Hippocampal formation (tissue), 2 donors: ENCODE measurements at places on chromosomes 6 and 20.

- no peak for DNase-seq
Observed at GRCh38 chr20:3248993-3249347, 10.0 kb upstream of the SLC4A11 start.

- DNase-seq: no peak
Observed at GRCh38 chr20:17504066-17504897, 26.9 kb downstream of the BFSP1 start.

GRCh38 chr6:80209430-80209829 lies 103.0 kb downstream of the BCKDHB start:
- DNase-seq: no peak

GRCh38 chr20:64261138-64261537 lies 5.6 kb downstream of the PCMTD2 start:
- no peak for DNase-seq

DNA sequence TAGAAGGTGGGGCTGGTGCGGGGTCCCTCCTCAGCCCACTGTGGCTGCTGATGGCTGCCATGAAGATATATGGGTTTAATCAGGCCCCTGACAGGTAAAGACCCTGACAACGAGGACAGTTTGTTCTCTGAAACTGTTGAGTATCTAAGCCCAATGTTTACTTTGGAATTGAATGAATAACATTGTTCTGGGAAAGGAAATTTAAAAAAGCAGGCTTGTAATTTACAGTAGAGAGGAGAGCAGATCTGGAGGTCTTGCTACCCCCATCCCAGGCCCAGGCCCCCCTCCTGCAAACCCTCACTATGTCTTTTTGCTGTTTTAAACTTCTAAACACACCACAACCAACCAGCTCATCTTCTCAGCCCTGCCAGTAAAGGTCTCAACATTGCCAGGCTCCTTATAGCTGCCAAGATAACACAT lies 171.3 kb downstream of the CDC5L start:
- no peak for DNase-seq

DNA sequence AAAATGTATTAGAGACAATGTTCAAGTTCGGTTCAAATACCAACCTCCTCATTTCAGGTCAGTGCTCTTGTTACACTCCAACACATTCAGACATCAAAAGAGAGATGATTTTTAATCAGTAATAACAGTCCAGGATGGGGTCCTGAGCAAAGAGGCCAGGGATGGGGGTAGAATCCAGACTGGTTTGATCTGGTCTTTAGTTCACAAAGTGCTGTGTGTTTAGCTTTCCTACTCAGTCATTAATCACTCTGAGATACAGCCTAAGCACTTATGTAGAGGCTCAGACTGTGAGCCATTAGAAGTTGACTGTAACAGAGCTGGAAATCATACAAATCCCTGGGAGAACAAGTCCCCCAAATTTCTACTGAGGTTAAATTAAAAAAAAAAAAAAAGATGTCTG lies 241.6 kb downstream of the PTPRK start:
- no peak for DNase-seq

DNA sequence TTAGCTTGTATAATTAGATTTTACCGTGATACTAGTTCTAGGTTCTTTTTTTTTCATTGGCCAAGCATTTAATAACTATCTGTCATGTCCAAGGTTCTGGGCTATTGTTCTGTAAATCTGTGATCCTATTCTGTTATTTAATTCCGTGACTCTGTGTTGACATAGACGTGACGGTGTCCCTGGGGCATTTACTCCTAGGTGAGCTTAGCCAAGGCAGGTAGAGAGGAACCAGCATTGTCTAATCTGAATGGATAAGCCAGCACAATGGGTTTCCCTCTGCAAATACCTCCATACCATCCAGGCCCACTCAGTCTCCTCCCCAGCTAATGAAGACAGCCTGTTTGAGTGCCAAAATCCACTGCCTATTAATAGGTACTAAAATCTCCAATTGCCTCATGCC lies 8.9 kb upstream of the CDSN start:
- DNase-seq: no peak

- no peak for DNase-seq
Observed at GRCh38 chr6:18177286-18177965, 22.2 kb downstream of the KDM1B start.

DNA sequence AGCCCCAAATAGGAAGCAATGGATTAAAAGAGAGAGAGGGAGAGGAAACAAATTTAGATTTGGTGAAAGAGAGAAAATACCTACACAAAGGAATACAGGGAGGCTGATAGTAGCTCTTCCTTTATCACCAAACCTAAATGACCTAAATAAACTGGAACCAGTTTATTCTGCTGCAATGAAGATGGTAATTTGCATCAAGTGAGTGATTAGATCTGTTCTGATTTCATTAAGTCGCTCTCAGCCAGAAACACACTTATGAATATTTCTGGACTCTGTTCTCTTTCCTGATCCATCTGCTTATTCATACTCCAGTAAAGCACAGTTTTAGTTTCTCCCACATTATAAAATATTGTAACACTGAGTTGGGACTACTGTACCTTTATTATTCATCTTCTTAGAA lies 83.4 kb upstream of the BMP5 start:
- no peak for DNase-seq

GRCh38 chr6:45917439-45917838 lies 98.2 kb downstream of the CLIC5 start:
- DNase-seq: no peak

- no peak for DNase-seq
Observed at GRCh38 chr6:36089048-36089447, 41.3 kb upstream of the MAPK13 start.

- DNase-seq: no peak
Observed at GRCh38 chr6:125193208-125193607, 39.6 kb downstream of the TPD52L1 start.

GRCh38 chr6:1363298-1363697 lies 26.1 kb upstream of the FOXF2 start:
- no peak for DNase-seq

GRCh38 chr6:47170617-47170947 lies 128.4 kb upstream of the ADGRF1 start:
- DNase-seq: no peak

DNA sequence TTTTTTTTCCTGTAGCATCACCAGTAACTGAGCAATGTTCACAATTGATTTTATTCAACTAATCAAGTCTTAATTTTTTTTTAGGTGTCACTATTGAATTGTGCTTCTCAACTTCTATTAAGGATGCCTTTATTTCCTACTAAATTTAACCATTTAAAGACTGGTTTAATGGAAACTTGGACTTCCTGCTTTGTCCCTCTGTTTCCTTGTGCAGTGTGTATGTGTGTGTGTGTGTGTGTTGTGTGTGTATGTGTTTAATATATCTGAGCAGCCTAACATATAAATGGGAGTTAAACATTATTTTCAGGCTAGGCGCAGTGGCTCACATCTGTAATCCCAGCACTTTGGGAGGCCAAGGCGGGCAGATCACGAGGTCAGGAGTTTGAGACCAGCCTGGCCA lies 1.8 kb downstream of the SERPINB6 start:
- DNase-seq: no peak

GRCh38 chr20:62366370-62367135 lies 559 bp downstream of the LAMA5 start:
- no peak for DNase-seq

DNA sequence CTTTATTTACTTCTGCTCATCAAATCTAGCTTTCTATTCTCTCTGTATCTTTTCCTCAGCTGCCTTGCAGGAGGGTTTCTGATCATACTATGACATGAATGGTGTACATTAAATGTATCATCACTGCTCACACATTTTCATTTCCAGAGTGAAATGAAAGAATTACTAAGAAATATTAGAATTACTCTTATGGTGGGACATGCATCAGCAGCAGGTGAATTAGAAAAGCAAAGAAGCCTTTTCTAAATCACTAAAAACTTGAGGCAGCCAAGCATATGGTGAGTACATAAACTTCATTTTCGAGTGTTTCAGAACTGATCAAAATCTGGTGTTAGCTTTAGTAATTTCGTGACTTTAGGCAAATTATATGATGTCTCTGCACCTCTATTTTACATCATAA lies 23.6 kb downstream of the IL17A start:
- no peak for DNase-seq

DNA sequence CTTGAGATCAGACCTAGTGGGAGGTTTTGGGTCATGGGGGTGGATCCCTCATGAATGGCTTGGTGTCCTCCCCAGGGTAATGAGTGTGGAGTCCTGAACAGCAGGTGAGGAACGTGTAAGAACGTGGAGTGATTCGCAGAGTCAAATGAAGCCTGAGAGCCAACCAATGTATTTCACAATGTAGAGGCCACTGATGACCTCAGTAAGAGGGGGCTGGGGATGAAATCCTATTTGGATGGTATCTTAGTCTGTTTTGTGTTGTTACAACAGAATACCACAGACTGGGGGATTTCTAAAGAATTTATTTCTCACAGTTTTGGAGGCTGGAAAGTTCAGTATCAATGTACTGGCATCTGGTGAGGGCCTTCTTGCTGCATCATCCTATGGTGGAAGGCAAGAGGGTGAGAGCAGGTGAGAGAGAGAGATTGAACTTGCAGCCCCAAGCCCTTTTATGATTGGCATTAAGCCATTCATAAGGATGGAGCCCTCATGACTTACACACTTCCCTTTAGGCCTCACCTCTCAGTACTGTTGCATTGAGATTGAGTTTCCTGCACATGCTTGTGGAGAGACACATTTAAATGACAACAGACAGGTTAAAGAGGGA lies 47.3 kb upstream of the HIVEP1 start:
- no peak for DNase-seq

GRCh38 chr6:158801655-158802294 lies 17.4 kb downstream of the EZR start:
- no peak for DNase-seq

DNA sequence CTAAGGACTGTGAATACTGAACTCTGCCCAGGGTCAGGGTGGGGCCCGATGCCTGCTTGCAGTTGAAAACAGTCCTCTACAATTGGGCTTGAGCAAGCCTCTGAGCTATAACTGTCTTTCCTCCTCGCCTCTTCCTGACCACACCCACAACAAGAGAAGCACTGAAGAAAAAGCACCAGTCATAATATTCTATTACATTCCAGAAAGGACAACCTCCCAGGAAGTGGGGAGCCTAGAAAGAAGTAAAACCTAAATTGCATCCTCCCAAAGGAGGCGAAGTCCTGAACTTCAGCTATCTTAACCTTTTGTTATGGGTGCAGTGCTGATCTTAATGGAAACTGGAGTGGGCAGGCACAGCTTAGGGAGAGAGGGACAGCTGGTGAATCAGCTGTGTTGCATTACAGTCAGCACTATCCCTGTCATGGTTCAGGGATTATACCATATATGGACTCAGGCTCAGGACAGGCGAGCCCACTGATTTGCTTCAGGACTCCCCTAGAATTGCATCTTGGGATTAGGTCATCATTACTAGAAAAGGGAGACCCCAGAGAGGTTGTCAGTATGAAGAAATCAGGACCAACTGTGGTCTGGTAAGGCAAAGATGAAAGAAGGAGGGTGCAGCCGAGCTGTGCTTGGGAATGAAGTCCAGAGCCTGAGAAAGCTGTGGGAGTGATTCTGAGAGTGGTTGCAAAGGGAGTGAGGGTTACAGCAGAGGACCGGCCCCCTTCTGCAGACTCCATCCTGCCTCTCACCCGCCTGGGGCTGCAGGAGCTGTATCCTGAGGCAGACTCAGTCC lies 18.3 kb upstream of the TRAM2 start:
- no peak for DNase-seq

DNA sequence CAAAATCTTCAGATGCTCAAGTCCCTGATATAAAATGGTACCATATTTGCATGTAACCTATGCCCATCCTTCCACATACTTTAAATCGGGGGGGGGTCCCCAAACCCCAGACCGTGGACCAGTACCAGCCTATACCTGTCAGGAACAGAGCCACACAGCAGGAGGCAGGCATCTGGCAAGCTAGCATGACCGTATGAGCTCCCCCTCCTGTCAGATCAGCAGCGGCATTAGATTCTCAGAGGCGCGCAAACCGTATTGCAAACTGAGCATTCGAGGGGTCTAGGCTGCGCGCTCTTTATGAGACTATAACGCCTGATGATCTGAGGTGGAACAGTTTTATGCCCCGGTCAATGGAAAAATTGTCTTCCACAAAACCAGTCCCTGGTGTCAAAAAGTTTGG lies 30.7 kb downstream of the FGD2 start:
- no peak for DNase-seq

GRCh38 chr6:84093441-84094435 lies 60.2 kb downstream of the MRAP2 start:
- DNase-seq: no peak

GRCh38 chr6:170093276-170093657 lies 197.6 kb downstream of the DLL1 start:
- no peak for DNase-seq

- no peak for DNase-seq
Observed at GRCh38 chr20:17500271-17500670, 30.9 kb downstream of the BFSP1 start.

DNA sequence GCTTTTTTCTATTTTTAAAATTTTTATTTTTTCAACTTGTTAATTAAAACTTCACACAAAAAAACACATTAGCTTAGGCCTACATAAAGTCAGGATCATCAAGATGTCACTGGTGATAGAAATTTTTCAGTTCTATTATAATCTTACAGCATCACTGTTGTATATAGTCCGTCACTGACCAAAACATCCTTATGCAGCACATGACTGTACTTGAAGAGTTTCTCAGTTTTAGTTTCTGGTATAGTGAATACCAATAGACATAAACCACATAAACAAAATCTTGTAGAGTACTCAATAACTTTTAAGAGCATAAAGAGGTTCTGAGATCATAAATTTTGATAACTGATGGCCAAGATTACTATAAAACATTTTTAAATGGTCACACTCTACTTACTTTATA lies 71.8 kb downstream of the ASCC3 start:
- no peak for DNase-seq

- peak; percentile 22 for DNase-seq
Observed at GRCh38 chr6:137944793-137945498, 77.9 kb downstream of the TNFAIP3 start.

GRCh38 chr20:11790046-11790445 lies 127.6 kb upstream of the BTBD3 start:
- DNase-seq: no peak

DNA sequence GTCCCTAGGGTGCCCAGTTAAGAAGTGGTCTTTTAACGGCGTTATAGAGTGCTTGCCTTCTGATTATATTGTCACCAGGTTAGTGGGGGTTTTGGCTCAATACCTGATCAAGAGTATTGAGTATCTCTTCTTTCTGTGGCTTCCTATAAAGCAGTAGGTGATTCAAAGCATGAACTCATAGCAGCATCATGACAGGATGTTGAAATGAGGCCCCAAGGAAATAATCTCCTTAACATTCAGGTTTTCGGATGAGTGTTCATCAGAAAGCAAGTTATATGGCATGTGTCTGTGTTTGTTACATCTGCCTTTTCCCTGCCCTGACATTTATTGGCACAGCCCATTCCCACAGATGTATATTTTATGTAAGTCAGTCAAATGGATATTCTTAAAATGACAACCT lies 301.0 kb downstream of the FARS2 start:
- DNase-seq: no peak

GRCh38 chr6:154567695-154568220 lies 57.3 kb upstream of the CNKSR3 start:
- no peak for DNase-seq

DNA sequence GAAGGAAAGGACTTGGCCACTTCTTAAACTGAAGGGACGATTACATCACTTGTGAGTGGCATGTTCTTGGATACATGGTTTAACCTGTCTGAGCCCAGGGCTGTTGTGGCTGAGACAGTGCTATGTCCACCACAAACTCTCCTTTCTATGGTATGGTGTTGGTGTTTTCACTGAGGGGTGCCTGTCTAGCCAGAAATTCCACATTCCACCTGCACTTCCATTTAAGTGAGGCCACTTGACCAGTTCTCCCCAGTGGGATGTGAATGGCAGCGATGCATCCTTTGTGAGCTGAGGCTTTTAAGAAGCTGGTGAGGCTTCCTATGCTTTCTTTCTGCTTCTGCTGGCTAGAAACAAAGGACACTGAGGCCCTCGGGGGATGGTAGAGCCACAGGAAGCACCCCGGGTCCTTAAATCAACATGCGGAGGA lies 151.4 kb upstream of the CHD6 start:
- no peak for DNase-seq
